CD4-positive, alpha-beta T cell treated with Interleukin-6 at 100 ng/mL for 8 hours (primary cell): ENCODE measurements at places on chromosomes 4 and X.
A peak's percentile ranks its signal among the peaks of the same experiment; 100 is the strongest.

DNA sequence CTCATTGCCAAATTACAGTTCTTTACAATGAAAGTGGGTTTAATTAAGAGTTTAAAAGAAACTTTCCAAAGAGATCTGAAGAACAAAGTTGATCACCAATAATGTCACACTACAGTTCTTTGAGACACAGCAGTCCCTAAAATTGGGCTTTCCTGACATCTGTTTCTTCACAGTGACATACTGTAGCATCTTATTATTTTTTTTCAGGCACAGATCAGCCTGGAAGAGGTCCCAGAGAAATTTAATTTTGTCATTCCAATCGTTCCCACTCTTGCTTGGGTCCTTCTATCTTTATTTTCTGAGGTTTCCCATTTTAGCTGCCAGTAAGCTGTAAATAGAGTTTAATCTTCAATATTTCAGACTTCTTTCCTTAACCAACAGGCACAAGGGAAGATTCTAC, 143.1 kb upstream of the FRMPD4 start:
- no peak for DNase-seq

- DNase-seq: no peak
These were observed 77.1 kb upstream of the UCP1 start for GRCh38 chr4:140645614-140646412.

- DNase-seq: no peak
These were observed 10.4 kb downstream of the KIT start for GRCh38 chr4:54668014-54668611.

- DNase-seq: no peak
These were observed 87.0 kb downstream of the NKX6-1 start for GRCh38 chr4:84412062-84412461.

- DNase-seq: peak; percentile 86
These were observed 46.9 kb upstream of the MSANTD1 start for GRCh38 chr4:3201718-3202702.

- DNase-seq: no peak
These were observed 101.7 kb upstream of the GLRA2 start for GRCh38 chrX:14427614-14428013.

DNA sequence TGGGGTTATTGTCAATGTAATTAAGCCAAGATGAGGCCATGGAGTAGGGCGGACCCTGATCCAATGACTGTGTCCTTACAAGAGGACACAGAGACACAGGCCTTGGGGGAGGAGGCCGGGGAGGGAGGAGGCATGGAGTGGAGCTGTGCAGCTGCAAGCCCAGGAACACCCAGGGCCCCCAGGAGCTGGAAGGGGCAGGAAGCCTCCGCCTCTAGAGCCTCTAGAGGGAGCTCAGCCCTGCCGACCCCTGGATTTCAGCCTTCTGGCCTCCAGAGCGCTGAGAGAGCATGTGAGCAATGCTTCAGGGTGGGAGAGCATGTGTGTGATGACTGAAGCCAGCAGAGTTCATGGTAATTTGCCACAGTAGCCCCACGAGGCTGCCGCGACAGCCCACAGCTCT, 234.6 kb downstream of the AFAP1 start:
- no peak for DNase-seq

DNA sequence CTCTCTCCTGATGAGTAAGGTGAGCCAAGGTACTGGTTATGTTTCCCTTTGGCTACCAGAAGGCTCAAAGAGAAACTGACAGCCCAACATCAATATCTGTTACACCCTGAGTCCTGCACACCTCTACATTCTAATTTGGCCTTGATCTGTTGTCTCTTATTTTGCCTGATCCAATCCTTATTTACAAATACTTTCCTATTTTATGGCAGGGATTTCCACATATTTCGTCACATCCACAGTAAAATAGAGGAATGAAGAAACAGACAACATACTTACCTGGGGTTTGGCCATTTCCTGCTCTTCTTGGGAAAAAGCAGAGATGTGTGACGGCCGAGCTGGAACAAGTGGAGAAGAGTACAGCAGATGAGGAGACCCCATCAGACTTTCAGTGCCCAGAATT, 1.5 kb downstream of the ZNF182 start:
- DNase-seq: no peak

- no peak for DNase-seq
These were observed 11.3 kb downstream of the SNX12 start for GRCh38 chrX:71056867-71057266.

GRCh38 chr4:155179216-155179615, 29.2 kb upstream of the NPY2R start:
- DNase-seq: no peak

DNA sequence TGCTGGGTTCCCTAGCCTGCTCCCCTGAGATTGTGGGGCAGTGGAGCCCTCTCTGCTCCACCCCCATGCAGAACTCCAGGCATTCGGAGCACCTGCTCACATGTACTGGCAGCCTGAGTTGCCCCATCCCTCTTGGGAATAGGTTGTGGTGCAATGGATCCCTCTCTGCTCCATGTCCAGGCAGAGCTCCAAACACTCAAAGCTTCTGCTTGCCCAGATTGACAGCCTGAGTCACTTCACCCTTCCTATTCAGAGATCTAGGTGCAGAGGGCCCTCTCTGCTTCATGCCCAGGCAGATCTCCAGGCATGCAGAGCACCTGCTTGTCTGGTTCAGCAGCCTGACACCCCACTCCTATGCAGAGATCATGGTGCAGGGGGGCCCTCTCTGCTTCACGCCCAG, 18.6 kb upstream of the TEX13B start:
- DNase-seq: no peak

DNA sequence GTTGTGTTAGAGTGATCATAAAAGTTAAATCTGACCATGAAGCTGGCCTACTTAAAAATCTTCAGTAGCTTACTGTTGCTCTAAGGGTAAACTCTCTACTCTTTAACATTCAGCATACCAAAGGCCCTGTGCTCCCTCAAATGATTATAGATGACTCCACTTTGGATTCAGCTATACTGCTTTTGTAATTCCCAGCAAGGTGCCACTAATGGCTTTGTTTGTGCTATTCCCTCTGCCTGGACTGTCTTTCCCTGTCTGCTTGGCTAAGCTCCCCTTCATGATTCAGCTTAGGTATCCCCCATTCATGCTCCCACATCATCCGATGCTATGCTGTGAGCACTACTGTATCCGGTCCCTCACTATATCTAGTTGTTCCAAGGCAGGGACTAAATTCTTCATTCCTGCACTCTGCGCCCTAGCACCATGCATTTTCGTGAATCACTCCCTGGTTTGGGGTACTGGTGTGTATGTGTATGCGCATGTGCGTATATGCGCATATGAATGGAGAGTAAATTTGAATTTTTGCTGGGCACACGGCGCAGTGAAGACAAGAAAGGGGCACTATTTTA, 453 bp upstream of the PBDC1 start:
- no peak for DNase-seq

GRCh38 chr4:83917572-83917971, 381.7 kb downstream of the GPAT3 start:
- no peak for DNase-seq

DNA sequence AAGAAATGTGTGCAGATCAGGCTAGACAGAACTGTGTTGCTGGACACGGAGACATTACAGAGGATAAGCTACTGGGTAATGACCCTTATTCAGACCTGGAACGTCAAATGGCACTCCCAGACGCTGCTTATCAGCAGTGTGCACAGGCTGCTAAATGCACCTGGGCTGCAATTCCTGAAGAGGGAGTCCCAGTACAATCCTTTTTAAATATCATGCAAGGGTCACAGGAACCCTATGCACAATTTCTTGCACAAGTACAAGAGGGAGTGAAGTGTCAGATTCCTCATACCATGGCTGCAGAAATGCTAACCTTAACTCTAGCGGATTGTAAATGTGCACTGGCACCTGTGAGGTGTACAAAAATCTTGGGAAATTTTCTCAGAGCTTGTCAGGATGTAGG, 16.9 kb downstream of the SPIN2B start:
- no peak for DNase-seq

DNA sequence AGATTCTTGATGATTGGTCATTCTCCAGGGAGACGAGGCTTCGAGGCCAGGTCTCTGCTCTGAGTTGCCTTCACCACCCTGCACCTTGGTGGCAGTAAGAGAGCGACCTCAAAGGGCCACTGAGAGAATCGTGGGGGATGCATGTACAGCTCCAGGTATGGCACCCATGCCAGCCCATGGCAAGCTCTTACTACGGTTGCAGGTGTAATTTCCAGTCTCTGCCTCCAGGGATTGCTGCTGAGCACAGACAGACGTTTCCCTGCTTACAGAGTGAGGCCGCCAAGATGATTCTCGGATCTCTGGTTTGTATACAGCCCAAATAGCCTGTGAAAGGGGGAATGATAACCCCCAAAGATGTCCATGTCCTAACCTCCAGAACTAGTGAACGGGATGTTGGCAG, 16.3 kb upstream of the DRD5 start:
- DNase-seq: no peak

GRCh38 chrX:68304602-68305001, 128.7 kb downstream of the OPHN1 start:
- DNase-seq: no peak

- no peak for DNase-seq
These were observed 1216.8 kb upstream of the PABPC4L start for GRCh38 chr4:135418353-135418752.

DNA sequence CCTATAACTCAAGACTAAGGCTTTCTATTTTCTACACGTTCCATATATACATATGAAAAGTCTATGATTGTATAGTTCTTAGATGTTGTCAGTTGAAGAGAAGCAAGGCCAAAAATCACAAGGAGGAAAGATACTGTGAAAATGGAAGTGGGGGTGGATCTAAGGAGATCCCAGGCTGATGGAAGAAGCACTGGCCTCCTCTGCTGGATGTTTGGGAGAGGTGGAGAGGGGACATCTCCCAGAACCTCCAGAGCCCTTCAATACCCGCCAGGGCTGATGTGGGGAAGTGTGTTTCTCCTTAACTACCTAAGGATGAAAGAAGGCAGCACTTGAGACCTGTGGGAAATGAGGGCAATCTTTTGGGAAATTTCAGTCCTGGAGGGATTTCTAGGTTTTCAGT, 67.4 kb downstream of the RASGEF1B start:
- DNase-seq: no peak

DNA sequence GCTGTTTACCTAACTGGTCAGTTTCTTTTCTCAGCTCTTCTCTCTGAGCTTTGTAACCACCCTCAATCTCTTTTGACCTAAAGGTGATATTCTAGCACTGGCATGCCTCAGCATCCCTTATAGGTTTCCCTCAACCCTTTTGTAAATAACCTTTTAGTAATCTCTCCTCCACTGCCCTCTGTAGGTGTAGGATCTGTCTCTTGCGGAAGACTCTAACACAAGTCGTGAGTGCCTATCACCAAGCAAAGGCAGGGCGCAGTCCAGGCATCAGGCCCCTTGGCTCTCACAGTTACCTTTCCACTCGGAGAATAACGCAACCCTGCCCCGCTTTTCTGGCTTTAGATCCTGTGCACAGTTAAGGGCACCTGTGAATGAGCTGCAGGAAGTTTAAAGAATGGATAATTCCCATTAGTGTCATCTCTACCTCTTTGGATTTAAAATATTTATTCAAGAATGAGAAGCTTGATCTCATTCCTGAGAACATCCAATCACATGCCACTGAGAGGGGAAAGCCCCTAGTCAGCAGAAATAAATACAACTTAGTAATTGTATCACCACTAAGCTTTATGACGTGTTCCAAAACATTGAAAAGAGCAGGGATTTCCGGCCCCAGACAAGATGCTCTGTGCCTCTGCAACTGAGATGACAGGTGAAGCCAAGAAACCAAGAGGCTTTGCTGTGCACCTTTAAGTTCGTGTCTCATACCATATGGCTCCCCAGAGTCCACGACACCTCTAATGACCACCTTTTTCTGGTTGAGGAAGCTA, 58.8 kb downstream of the SPINK2 start:
- DNase-seq: peak; percentile 24

DNA sequence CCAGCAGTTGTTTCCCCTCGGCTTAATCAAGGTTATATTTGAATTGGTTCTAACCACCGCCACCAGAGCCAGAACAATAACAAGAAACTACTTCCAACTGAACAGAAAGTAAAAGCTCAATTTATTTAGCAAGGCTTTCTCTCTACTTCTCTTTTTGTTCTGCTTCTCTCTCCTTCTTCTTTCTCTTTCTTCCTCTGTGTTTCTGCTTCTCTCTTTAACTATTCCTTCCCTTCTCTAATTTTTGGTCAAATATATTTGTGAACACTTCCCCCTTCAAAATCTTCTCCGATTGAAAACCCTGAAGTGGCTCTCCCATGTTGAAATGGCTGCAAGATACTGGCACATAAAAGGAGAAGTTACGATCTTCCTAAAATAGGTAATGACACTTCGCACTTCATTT, 1195.9 kb upstream of the PRKX start:
- DNase-seq: no peak

DNA sequence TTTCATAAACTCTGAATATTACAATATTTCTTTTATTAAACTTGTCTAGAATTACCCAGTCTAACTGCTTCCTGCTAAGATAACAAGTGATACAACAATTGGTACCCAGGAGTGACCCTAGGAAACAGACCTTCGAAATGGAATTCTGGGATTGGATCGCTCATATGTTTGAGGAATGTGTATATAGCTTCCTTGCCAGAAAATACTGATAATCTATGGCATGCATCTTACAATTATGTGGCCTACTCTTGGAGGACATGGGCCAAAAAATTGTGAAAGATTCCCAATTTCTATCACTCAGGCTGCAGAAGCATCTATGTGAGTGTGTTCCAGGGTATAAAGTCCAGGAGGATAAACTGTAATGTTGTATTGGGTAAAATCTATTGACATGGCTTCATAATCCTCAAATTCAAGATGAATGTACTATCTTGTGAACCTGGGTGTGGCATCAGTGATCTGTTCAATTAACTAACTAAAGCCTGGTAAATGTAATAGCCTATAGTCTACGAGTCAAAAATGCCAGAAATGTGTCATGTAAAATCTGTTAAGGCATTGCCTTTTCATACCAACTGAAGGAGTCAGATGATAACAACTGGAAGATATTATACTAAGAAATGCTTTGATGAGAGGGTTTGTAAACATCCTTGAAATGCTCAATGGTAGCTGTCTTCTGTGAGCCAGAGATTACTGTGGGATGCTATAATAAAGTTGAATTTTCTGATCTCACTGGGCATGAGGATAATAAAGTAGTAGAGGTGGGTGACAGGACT, 1499.3 kb downstream of the PCDH7 start:
- DNase-seq: no peak

DNA sequence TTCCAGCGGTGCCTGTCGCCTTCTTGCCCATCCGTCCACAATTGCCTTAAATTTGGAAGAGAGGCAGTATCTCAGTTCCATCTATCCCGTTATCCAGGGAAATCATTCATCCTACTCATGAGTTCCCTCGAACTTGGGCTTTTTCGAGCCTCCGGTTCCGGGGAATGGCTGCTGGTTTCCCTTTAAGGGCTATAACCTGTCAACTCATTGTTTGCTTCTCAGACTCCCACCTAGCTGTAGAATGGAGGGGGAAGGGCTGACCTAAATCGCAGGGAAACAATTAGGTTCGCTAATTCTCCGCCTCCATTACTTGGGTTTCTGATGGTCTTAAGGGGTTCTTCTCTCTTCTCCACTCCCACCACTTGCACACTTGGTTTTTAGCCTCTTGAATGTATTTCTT, 1.2 kb downstream of the UCHL1 start:
- no peak for DNase-seq

DNA sequence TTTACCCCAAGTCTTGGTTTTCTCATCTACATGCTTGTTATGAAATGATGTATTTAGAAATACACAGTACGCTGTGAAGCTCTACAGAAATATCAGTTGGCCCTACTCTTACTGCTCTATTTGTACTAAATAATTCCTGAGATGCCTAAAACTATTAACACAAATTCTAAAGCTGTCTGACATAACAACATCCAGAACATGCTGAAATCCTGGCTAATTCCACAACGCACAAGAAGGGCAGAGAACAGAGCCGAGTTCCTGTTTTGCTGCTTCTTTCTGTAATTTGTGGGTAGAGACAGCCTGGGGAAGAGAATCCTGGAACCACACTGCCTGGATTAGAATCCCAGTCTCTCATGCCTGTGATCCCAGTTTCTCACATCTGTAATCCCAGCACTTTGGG, 59.0 kb downstream of the ZNF827 start:
- DNase-seq: no peak
